Activated CD8-positive, alpha-beta T cell treated with anti-CD3 and anti-CD28 coated beads for 36 hours (primary cell): ENCODE measurements at places on chromosomes 1 and 21. TPM values are rescaled to one million over a fixed set of nuclear protein-coding genes. Genes with fewer than 3 reads are reported as not detected.

GRCh38 chr1:24255226-24255625, 63.9 kb upstream of the GRHL3 start:
- no peak for DNase-seq

- DNase-seq: no peak
These were observed 339.2 kb downstream of the DPYD start for GRCh38 chr1:97581614-97582051.

DNA sequence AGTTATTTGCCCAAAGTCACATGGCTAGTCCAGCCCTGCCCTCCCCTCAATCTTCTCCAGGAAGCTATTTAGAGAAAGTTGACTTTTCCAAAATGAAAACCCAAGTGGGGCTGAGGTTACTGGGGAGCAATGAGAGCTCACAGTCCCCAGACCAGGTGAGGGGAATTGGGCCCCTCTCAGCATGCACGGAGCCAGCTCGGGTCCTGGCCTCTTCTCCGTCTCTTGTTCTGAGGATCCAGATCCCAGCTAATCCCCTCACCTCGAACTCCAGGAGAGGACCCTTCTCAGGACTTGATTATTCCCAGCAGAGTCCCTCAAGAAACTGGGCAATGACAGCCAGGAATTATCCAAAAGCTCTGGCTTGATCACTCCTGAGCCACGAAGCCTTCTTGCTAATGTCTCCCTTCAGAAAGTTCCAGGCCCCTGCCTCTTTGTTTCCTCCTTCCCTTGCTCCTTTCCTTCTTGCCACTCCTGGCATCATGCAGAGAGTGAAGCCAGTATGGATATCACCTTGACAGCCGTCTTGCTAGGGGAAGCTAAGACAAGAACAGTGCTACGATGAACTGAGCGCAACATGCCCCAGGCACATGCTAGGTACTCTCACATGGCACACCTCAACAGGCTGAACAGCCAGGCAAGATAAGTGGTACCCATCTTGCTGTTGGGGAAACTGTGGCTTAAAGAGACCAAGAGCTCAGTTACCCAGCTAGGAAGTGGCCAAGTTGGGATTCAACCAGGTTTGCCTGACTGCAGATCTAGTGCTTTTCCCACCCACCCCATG, 51.9 kb downstream of the KLHDC7A start:
- DNase-seq: no peak

GRCh38 chr1:40462956-40463590, 12.8 kb downstream of the ZFP69B start:
- DNase-seq: no peak

GRCh38 chr1:110203021-110203661, 7.0 kb upstream of the KCNC4 start:
- DNase-seq: peak; percentile 84

DNA sequence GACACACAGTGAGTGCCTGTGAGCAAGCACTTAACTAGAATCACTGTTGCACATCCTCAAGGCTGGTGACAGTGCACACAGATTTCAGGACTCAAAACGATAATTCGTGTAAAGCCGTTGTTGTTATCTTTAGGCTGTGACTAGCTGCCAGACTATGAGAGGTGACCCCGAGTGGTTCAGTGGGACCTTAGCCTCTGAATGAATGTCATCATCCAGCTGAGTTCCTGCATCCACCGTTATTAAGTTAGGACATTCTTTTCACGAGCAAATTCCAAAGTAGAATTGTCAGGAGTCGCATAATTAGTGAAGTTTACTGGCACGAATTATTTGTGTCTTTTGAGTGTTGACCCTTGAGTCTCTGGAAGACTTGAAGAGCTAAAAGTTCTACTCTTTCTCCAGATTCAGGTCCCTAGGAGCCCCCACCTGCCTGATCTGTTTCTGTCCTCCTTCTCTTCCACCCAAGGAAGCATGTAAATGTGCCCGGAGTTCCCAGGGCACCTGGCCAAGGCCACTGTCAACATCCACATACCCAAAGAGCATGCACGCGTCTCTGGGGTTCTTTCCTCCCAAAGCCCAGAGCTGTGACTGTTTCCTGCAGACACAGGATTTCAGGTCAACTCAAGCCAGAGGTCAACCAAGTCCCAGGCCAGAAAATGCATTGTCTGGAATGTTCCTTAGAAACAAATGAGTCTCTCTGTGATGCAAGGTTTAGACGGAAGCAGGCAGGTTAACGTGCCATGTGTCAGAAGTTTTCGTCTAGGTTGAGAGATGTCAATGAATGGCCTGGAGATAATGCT, 207.2 kb downstream of the TOMM20 start:
- DNase-seq: no peak

DNA sequence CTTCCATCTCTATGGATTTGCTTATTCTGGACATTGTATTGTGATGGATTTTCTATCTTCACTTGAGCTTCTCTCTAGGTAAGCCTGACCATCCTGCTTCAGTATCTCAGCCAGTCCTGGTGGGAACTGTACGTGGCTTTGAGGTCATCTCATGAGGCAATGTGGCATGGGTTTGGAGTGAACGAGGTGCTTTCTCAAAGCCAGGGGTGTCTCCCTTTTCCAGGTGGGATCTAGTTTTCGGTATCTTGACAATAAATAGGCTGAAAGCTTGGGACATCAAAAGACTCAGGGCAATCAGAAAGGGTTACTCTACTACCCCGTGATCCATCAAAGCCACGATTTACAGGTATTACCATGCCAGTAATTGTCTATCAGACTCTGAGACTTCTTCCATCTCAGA, 40.8 kb downstream of the AZIN2 start:
- DNase-seq: no peak

GRCh38 chr1:163029901-163030300, 39.3 kb upstream of the RGS4 start:
- no peak for DNase-seq

The KRTAP10-2 gene
- total RNA-seq: not detected

The KIF17 gene
- not detected for total RNA-seq

GRCh38 chr1:20472860-20473711, 12.9 kb downstream of the CAMK2N1 start:
- DNase-seq: peak; percentile 60

GRCh38 chr1:109874445-109874844, 36.2 kb upstream of the CSF1 start:
- no peak for DNase-seq

GRCh38 chr1:28200234-28200873, 23.9 kb upstream of the PTAFR start:
- DNase-seq: no peak

The NCF2 gene
- 4.7 TPM for total RNA-seq

- DNase-seq: no peak
These were observed 1.8 kb downstream of the CDC20 start for GRCh38 chr1:43360616-43361015.

DNA sequence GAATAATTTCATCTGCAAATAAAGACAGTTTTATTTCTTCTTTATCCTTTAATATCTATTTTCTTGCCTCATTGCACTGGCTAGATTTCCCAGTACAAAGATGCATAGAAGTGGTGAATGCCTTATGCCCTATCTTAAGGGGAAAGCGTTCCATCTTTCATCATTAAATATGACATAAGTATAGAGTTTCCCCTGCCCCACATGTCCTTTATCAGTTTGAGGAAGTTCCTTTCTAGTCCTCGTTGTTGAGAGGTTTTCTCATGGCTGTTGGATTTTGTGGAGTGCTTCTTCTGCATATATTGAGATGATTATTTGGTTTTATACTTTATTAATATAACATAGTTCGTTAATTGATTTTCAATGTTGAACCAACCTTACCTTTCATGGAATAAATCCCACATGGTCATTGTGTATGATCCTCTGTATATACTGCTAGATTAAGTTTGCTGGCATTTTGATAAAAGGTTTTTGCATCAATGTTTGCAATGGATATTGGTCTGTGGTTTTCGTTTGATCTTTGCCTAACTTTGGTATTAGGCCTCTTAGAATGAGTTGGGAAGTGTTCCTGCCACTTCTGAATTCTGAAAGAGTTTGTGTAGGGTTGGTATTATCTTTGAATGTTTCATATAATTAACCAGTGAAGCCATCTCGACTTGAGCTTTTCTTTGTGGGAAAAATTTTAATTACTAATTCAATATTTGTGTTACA, 15.6 kb downstream of the PRKACB start:
- no peak for DNase-seq

The HHAT gene
- total RNA-seq: 0.99 TPM

The ZNF593OS gene
- total RNA-seq: not detected

The RBM34 gene
- total RNA-seq: 136 TPM

The FAM89A gene
- 11.1 TPM for total RNA-seq

DNA sequence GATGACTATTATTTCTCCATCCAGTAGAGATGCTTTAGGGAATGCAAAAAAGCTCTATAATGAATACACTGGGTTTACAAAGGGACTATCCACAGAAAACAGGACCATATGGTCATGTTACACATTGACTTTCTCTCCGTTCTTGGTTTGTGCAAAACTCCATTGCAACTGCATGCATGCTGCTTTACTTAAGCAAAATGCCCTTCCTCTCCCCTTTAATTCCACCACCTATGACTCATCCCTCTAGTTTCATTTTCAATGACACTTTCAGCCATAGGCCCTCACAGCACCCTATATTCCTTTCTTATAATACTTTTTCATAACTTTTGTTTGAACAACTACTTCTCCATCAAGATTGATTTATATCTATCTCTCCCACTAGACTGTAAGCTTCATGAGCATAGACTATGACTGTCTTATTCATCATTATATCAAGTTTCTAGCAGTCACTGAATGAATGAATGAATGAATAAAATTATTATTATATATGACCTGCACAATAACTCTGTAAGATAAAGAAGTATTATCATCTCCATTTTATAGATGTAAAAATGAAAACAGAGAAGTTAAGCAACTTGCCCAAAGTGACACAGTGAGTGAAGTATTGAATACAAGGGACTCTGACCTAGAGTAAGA, 248.9 kb downstream of the PLPP3 start:
- no peak for DNase-seq

DNA sequence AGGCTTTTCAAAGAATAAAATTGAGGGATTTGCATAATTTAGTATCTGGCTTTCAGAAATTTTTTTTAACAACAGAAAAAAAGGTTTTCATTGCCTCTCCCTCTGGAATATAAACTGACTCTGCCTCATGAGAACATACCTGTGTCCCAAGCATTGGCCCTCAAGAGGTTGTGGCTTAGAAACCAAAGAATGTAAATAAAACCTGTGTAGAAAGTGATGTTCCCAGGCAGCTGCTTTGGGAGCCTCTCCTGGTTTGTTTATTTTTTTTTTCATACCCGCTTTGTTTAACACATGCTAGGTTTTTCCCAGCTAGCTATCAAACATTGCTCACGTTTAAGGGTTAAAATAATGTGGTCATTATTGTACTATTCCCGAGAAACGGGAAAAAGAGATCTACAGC, 40.5 kb upstream of the IFNAR2 start:
- DNase-seq: no peak

GRCh38 chr1:66682106-66682505, 70.2 kb upstream of the DYNLT5 start:
- DNase-seq: no peak

- no peak for DNase-seq
These were observed 145.5 kb downstream of the CTH start for GRCh38 chr1:70556541-70556940.

DNA sequence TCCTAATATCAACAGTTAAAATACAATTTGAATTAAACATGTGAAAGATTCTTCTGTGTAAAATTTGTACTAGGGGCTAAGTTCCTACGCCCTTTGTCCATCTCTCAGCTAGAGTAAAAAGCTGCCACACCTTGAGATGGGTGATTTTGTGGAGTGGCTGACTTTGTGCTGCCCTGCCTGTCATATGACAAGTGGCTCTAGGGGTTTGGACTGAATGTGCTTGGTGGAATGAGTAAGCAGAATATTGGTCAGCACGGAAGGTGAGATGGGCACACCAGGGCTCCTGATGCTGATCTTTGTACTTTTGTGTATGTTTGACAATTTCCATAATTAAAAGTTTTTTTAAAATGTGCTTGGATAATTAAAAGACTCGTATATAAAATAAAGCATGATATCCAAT, 133.6 kb upstream of the SLC45A1 start:
- DNase-seq: no peak

DNA sequence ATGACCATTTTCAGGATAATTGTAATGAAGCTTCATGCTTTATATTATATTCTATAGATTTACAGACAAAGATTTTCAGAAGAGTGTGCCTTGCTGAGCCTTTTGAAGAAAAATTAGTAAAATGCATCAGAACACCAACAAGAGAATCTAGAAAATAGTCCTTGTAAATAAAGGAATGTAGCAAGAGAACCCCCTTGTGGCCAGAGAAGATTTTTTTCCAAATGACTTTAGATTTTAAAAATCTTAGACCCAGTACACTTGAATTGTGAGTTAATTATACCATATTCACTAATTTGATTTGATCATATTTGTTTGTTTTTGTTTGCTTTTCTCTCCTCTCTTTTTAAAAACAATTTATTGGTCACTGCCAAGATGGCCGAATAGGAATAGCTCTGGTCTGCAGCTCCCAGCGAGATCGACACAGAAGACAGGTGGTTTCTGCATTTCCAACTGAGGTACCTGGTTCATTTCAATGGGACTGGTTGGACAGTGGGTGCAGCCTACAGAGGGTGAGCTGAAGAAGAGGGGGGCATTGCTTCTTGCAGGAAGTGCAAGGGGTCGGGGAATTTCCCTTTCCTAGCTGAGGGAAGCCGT, 12.8 kb upstream of the IFI44L start:
- DNase-seq: no peak

The OR2M3 gene
- not detected for total RNA-seq

The OSCP1 gene
- 1.5 TPM for total RNA-seq

DNA sequence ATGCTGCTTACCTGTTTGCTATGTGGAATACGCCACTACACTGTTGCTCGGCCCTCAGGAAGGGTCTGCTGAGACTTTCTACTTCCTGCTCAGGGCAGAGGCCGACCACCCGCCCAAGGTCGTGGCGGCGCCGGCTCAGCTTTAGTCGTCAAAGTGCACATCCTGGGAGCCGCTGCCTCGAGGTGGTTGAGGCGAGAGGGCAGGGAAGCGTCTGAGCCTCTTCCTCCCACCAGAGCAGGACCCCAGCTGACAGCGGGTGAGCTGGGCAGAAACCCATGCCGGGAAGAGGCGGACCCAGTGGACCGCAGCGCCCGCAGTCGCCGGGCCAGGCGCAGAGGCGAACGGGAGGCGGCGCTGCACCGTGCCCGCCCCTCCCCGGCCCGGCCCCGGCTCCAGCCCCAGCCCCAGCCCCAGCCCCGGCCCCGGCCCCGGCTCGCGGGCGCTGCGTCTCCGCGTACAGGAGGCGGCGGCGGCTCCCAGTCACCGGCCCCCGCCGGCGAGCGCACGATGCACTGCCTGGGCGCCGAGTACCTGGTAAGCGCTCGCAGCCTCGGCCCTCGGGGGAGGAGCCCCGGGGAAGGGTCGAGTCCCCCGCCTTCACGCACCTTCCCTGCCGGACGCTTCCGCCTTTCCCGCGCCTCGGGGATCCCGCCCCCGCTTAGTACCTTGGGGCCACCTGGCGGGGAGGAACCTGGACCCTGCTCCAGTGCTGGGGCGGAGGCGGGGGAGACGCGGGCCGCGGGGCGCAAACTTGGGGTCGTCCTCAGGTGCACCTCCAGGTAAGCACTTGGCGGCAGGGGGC, at the start of gene SLC44A3:
Gene SLC44A3 (plus strand): TSS at position 413 of the 802 bp plus-strand sequence. CDS start 95 bp downstream, at position 508.
- peak; percentile 30 for DNase-seq

The CATSPERE gene
- 0.58 TPM for total RNA-seq
